ENCODE measurements at places on chromosomes 12 and 14. TPM values are rescaled to one million over a fixed set of nuclear protein-coding genes. Genes with fewer than 3 reads are reported as not detected.

LRRC43 gene
- not detected for total RNA-seq

GPX2 gene
- total RNA-seq: not detected

SLCO1C1 gene
- total RNA-seq: not detected

OR6C2 gene
- not detected for total RNA-seq

TCL1A gene
- not detected for total RNA-seq

NFE2 gene
- not detected for total RNA-seq

VAMP1 gene
- 49.2 TPM for total RNA-seq

MYF5 gene
- not detected for total RNA-seq

CLEC2B gene
- 55.1 TPM for total RNA-seq

RPGRIP1 gene
- total RNA-seq: not detected

KRT5 gene
- not detected for total RNA-seq

ANKRD33 gene
- total RNA-seq: not detected

HCAR2 gene
- total RNA-seq: not detected

PRH1 gene
- 23.0 TPM for total RNA-seq

ASPG gene
- not detected for total RNA-seq

CIROP gene
- not detected for total RNA-seq

CAPZA3 gene
- not detected for total RNA-seq

NGB gene
- not detected for total RNA-seq

CCDC184 gene
- 0.32 TPM for total RNA-seq

R3HDM2 gene
- total RNA-seq: 82.4 TPM

CACNB3 gene
- total RNA-seq: 11.0 TPM

CLEC12A gene
- total RNA-seq: 1.6 TPM

C12orf75 gene
- 277 TPM for total RNA-seq

Measured in activated CD8-positive, alpha-beta memory T cell treated with anti-CD3 and anti-CD28 coated beads, Interleukin-2, amount 10 ng/mL, durations not matched to agents 7 days and 5 days (primary cell).